Umbilical cord (tissue), 2 donors: ENCODE measurements at places on chromosomes 3 and 15.

- DNase-seq: no peak
Measured at GRCh38 chr3:57783186-57784088, 27.3 kb downstream of the SLMAP start.

DNA sequence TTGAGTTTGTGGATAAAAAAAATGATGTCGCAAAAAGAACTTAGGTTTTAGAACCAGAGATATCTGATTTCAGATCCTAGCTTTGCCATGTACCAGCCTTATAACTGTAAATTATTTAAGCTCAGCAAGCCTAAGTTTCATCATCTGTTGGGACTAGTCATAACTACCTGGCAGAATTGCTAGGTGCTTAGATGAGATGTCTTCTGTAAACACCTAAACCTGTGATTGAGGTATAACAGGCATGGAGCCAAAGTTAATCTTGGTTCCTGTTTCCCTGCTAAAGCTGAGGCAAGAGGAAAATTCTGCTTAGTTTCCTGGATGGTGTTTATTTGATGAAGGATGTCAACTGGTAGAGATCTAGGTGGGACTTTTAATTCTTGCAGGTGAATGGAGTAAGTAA is 331.3 kb upstream of the RBMS3 start:
- no peak for DNase-seq

GRCh38 chr15:89395996-89396395 is 61.4 kb upstream of the POLG start:
- DNase-seq: no peak

DNA sequence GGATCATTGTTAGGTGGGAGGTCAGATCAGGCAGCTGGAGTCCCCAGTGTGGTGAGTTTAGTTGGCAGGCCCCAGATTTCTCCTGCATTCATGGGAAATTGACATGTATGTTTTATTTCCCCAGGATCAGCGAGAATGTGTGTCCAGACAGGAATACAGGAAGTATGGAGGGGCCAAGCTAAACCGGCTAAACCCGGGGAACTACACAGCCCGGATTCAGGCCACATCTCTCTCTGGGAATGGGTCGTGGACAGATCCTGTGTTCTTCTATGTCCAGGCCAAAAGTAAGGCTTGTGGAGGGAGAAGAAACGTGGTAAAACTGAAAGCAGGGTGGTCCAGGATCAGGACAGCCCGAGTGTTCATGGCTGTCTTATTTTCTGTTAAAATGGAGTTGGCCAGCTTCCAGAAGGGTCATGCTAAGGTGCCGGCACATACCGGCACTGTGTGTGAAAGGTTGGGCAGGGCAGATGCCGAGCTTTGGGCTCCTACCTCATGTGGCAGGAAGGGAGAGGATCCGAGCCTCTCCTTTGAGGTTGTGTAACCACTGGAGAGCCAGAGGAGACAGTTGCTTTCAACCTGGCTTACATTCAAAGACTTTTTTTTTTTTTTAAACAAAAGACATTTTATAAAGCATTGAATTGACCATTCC is 83.1 kb downstream of the PGPEP1L start:
- no peak for DNase-seq

DNA sequence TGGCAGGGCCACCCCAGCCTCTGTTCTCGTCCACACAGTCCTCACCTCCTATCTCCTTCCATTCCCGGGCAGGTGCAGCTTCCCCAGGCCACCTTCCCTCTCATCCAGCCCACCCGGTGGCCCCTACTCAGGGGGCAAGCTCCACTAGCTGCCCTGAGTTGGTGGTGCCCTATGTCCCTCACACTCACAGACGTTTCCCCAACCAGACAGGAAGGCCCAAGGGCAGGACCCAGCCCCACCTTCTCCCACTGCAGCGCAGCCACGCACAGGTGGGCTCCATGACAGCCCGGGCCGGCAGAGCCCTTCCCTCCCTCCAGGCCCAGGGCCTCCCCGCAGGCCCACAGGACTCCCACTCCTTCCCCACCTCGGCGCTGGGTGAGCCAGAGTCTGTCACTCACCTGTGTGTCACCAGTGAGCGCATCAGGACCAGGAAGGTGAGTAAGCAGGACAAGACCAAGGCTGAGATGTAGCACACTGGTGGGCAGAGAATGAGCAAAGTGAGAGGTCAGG is 11.1 kb downstream of the ISLR start:
- no peak for DNase-seq

- DNase-seq: no peak
Measured at GRCh38 chr15:78842519-78842918, 30.2 kb upstream of the MORF4L1 start.

DNA sequence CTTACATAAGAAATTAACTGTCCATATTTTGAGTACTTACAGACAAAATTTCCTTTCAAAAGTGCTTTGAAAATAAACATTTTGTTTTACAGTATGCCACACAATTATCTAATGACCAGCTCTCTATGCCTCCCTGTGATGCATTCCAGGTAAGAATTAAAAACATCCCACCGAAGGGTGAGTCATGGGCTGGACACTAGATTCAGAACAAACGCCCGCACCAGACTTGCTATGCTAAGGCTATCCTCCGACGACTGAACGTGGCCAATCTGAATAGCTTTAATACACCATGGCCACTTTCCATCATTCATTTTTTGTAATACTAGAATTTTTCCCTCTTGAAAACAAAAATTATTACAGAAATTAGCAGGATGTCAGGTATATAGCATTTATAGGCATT is 139.8 kb upstream of the TNIK start:
- DNase-seq: no peak

- DNase-seq: no peak
Measured at GRCh38 chr3:2198776-2199279, 100.2 kb downstream of the CNTN4 start.

GRCh38 chr15:90873488-90873997 is 5.2 kb downstream of the FURIN start:
- no peak for DNase-seq

DNA sequence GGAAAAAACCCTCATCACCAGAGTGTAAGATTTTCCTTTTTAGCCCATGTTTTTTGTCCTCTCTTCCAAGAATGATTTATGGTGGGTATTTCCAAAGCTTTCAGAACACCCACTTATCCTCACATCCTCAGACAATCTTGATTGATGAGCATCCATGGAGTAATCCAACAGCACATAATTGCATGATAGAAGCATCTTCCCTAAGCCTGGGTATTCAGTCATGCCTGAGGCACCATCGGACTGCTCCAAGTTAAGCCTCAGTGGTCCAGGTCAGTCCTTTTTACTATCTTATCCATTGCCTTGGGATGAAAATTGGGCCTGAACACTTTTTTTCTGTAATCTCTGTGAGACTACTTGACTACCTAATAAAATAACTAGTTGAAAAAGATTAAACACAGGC is 676.0 kb upstream of the SEMA6D start:
- peak; percentile 96 for DNase-seq

DNA sequence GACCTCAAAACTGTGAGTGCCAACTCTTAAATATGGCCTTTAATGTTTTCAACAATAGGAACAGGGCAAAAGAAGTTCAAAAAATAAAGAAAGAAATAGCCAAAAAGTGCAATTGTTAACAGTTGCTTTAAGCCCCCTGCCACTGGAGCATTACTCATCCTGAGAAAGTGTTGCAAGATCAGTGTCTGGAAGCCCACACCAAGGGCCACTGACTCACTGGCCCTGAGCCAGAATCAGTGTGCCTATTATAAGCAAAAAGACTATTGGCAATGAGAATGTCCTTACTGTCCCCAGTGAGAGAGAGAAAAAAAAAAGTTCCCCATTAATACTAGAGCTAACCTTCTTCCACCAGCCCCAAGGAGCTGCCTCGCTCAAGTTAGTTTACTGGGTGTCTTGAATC is 480.1 kb upstream of the ZNF385D start:
- DNase-seq: no peak

DNA sequence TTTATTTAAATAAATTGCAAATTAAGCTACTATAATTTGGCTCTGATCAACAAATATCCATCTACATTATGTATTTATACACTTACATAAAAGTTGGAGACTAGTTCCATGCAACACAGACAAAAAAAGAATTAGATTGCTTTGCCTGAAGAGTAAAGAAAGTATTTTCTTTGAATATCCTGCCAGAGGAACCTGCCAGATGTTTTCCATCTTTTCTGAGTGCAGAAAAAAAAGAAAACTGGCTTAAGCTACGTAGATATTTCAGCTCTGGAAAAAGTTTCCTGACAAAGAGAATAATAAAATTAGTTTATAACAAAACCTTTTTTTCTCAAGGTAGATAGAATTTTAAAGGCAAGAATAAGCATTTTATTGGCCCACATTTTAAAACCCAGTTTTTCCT is 607.5 kb upstream of the NAALADL2 start:
- peak; percentile 85 for DNase-seq

DNA sequence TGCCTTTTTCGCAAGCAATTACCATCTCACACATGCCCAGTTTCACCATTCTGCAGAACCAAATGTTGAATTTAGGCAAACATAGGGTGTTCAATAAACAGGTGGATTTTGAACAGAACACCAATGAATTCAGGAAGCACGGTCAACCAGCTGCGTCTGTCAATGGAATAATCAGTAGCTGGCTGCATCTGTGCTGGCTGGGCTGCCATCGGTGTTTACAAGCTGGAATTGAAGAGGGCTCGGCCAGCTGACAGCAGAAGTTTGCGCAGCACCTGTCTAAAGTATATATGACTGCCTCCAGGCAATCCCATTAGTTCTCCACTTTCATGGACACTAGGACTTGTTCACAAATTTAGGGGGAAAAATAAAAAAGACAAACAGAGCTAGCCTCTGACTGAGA is 996.4 kb upstream of the CFAP20DC start:
- DNase-seq: no peak

GRCh38 chr3:128146201-128146600 is 7.1 kb upstream of the EEFSEC start:
- DNase-seq: no peak

DNA sequence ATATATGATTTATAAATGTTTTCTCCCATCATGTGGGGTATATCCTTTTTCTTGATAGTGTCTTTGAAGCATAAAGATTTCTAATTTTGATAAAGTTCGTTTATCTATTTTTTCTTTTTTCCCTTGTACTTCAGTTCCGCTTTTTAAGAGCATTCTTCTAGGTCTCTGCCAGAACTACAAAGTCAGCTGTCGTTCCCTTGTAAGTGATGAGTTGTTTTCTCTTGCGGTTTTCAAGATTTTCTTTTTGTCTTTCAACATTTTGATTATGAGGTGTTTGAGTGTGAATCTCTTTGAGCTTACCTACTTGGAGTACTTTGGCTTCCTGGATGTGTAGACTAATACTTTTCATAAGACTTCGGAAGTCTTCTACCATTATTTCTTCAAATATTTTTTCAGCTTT is 9.3 kb upstream of the PRICKLE2 start:
- no peak for DNase-seq

DNA sequence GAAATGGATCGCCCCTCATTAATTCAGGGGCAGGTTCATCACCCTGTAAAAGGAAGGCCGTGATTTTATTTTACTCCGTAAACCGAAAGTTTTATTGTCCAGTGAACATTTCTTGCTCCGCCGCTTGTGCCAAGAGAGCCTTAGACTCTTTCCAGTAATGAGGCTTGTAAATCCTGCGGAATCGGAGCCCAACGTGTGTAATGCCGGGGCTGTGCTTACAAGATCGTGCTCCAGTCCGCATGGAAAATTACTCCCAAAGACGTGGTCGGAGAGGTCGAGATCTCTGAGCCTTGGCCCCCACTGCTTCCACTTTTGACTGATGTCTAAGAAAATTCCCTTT is 649 bp upstream of the PLOD2 start:
- DNase-seq: peak; percentile 91

DNA sequence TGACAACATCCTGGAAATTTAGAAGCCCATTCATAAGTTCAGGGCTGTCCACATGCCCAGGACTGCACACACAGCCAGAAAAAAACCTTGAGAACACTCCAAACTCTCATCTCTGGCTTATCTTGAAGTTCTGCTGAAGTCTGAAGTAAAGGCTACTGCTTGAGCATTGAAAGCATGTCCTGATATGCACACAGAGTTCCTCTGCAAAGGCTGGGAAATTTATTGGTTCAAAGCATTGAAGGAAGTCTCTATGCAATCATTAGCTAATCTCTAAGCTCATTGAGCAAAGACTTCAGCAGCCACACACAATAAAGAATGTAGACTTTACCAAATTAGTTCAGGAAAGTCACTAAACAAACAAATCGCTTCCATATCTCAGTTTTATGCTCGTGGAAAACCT is 162.0 kb upstream of the STT3B start:
- peak; percentile 63 for DNase-seq

- DNase-seq: no peak
Measured at GRCh38 chr3:63768386-63768785, 50.7 kb upstream of the C3orf49 start.

- peak; percentile 66 for DNase-seq
Measured at GRCh38 chr15:99409097-99409473, 156.7 kb upstream of the MEF2A start.

DNA sequence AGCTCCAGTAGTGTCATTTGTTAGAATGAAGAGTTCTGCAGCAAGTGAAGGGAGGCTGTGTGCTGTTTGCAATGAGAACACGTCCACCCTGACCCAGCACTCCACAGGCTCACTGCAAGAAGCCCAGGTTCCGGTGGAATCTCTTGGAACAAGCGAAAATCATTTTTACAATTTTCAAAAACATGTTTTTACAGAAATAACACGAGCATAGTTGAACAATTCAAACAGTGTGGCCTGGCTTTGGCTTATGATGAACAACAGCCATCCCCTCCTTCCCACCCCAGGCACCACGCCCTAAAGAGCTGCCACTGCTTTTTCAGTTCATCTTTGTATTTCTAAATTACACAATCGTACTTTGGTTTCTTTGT is 59.5 kb upstream of the KY start:
- DNase-seq: no peak

DNA sequence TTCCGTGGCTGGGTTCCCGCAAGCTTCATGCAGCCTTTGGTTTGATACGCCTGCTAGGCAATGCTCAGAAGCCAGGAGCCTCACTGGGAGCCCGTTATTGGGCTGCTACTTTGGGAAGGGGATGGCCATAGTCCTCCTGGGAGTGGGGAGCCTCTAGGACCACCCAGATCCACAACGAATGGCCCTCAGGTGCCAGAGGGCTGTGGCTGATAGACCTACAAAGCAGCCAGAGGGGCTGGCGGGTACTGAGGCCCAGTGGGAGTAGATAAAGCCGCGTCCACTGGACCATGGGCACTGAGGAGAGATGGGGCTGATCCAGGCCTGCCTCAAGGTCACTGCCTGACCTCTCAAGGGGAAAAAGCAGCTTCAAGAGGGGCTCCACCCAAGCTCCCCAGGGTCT is 714 bp downstream of the GNAT1 start:
- DNase-seq: no peak

- DNase-seq: no peak
Measured at GRCh38 chr3:136653628-136654027, 98.5 kb downstream of the STAG1 start.

GRCh38 chr3:122843604-122844003 is 48.7 kb downstream of the SLC49A4 start:
- no peak for DNase-seq
